ENCODE measurements at places on chromosomes 4 and X.
A peak's percentile ranks its signal among the peaks of the same experiment; 100 is the strongest.

- DNase-seq, result no peak
Observed at GRCh38 chr4:139212900-139213299, 35.9 kb upstream of the ELF2 start.

DNA sequence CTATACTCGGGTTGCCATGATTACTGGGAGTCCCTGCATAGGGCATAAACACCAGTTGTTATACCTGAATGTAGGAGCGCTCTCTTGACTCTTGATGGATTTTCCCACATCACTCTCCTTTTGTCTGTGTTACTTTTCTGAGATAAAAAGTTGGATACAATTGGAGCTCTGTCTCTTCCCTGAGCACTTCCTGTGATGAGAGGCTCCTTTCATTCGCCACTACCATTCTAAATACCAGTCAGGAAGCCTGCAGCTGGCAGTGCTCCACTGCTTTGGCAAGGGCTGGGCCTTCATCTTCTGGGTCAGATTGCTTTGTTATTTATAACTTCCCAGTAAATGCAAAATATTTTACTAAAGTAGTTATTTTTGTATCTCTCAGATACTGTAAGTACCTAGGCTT, 13.9 kb downstream of the TCEANC start:
- DNase-seq, result no peak

DNA sequence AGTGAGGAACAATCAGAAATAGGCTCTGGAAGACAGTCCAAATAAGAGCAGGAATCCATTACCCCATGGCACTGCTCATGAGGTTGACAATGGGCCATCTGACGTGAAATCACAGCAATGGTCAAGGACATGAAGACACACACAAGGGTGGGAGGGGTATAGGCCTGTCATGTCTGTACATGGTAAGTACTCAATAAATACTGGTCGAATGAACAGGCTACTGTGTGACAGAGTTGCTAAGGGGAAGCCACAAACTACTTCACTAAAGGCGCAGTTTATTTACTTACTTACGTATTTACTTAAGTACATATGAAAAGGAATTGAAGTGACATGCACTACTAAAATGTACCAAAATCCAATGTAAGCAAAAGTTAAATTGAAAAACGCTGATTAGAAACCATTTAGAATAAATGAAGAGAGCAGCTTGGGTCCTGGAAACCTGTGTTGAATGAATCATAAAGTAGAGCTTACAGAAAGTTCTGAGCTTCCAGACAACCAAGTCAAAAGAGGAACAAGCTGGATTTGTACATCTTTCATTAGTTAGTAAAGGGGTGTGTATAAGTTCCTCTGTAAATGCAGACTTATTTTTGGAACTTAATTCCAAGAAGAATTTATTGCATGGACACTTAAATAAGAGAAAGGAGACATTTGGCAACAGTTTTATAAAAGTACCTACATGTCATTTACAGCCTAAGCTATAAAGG, 32.7 kb downstream of the ALPK1 start:
- no peak for DNase-seq

GRCh38 chr4:83639849-83640493, 104.1 kb downstream of the GPAT3 start:
- peak; percentile 66 for DNase-seq

DNA sequence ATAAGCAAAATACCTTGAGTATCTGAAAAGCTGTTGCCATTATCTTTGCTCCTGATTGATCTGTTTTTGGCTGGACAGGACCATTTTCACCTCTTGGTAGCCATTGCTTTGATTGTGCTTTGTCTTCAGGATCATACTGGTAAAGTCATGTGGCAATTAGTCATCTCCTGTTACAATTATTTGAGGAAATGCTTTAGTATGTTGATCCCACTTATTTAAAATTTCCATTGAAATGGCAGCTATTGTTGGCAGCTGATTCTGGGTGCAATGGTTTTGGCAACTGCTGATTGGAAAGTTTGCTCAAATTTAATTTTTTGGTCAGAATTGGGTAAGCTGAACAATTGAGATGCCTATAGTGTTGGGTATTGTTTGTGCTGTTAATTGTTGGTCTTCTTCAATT, 238.3 kb upstream of the TLL1 start:
- no peak for DNase-seq

GRCh38 chr4:146371812-146372211, 149.9 kb downstream of the SLC10A7 start:
- no peak for DNase-seq

DNA sequence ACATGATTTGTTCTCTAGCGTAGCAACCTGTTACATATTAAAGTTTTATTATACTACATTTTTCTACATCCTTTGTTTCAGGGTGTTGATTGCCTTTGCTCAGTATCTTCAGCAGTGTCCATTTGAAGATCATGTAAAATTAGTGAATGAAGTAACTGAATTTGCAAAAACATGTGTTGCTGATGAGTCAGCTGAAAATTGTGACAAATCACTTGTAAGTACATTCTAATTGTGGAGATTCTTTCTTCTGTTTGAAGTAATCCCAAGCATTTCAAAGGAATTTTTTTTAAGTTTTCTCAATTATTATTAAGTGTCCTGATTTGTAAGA, 2.4 kb downstream of the ALB start:
- DNase-seq, result no peak

Data from natural killer cell treated with Interleukin-12 subunit alpha and Interleukin-12 subunit beta and Interleukin-15 and Interleukin-18, amount 100 ng/mL, for 72 hours (primary cell).